ENCODE measurements at places on chromosomes 4 and X.

- no peak for DNase-seq
Measured at GRCh38 chr4:166838975-166839614, 395.2 kb downstream of the SPOCK3 start.

GRCh38 chrX:79721234-79721633 lies 293.3 kb upstream of the TBX22 start:
- DNase-seq = no peak

GRCh38 chr4:30716681-30717207 lies 3.4 kb upstream of the PCDH7 start:
- peak; percentile 70 for DNase-seq

DNA sequence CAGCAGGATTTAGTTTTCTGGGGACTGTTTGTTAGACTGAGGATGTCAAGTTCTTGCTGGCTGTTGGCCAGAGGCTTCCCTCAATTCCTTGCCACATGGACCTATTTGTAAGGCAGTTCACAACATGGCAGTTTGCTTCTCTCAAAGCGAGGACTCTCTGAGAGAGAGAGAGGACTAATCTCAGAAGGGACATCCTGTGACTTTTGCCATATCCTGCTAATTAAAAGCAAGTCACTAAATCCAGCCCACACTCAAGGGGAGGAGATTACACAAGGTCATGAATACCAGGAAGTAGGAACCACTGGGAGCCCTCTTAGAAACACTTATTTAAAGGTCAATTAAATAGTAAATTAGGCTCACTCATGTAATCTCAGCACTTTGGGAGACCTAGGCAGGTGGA lies 38.2 kb downstream of the PPP1R2C start:
- DNase-seq = no peak

DNA sequence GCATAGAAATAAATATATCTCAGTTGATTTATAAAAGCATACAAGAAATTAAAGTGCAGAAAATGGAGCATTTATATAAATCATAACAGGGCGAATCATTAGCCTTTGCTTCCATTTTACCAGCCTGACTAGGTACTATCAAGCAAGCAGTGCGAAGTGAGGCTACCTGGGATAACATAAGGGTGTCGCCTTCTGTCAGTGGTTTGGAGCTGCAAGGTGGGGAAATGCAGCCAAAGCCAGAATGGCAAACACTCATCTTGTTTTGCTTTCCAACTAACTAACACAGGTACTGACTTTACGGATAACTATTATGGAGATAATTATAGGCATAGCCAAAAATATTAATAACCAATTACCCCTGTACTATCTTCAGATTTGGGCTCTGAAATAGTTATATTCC lies 1459.8 kb downstream of the RAPGEF2 start:
- DNase-seq = no peak

DNA sequence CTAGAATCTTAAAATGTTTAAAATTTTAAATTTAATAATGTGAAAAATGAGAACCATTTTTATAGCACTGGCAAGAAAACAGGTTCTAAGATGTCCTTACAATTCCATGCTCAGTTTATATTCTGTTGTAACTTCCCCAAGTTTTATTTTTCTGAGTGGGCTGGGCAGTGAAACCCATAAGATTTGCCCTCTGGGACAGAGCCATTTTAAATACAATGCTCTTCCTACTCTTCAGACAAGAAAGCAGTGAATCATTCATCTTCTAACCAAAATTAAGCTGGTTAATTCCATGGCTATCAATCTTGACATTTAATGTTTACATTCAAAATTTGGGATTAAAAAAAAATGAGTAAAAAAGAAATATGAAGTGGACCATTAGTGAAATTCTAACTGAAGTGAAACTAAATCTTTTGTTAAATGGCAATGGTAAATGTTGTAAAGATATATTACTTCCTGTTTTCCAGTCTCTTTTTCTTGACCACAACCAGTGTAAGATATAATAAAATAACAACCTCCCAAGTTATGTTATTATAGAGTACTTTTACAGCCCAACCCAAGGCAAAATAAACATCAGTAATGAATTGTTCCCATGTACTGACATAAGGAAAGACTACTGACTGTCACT lies 37.2 kb upstream of the PTPN13 start:
- no peak for DNase-seq

GRCh38 chrX:151816934-151817333 lies 82.4 kb downstream of the CNGA2 start:
- DNase-seq = no peak

GRCh38 chr4:121728066-121728465 lies 31.3 kb upstream of the ANXA5 start:
- DNase-seq = no peak

GRCh38 chr4:153266988-153267387 lies 62.7 kb downstream of the TRIM2 start:
- no peak for DNase-seq

GRCh38 chr4:173507471-173508385 lies 22.3 kb downstream of the HAND2 start:
- DNase-seq = no peak

- no peak for DNase-seq
Measured at GRCh38 chr4:80017125-80017854, 55.7 kb downstream of the ANTXR2 start.

- DNase-seq = no peak
Measured at GRCh38 chr4:156725257-156725656, 246.3 kb downstream of the PDGFC start.

- no peak for DNase-seq
Measured at GRCh38 chrX:132209527-132209926, 9.7 kb downstream of the RAP2C start.

DNA sequence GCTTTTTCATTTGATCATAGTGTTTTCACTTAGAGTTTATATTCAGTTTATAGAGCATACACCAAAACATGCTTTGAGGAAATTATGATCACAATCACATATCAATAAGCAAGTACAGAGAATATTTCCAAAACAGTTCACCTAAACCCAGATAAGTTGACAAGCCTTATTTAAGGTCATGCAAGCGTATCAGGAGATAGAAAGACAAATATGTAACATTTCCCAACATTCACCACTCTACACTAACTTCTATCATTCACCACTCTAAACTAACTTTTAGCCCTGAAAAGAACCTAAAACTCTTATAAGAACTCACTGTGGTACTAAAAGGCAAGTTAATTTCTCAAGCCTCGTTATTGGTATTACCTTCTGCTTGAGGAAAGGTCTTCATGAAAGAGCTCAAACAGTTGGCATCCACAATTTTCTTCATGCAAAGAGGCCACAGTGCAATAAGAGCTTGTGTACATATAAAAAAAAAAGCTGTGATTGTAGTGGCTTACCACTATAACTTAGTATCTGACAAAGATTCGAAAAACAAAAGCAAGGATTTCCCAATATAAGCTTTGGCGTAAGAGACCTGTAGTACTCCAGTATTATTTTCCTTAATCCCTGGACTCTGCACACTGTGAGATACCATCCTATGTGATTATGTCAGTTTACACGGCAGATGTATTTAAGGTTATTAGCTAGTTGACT lies 903.3 kb downstream of the STIM2 start:
- no peak for DNase-seq

DNA sequence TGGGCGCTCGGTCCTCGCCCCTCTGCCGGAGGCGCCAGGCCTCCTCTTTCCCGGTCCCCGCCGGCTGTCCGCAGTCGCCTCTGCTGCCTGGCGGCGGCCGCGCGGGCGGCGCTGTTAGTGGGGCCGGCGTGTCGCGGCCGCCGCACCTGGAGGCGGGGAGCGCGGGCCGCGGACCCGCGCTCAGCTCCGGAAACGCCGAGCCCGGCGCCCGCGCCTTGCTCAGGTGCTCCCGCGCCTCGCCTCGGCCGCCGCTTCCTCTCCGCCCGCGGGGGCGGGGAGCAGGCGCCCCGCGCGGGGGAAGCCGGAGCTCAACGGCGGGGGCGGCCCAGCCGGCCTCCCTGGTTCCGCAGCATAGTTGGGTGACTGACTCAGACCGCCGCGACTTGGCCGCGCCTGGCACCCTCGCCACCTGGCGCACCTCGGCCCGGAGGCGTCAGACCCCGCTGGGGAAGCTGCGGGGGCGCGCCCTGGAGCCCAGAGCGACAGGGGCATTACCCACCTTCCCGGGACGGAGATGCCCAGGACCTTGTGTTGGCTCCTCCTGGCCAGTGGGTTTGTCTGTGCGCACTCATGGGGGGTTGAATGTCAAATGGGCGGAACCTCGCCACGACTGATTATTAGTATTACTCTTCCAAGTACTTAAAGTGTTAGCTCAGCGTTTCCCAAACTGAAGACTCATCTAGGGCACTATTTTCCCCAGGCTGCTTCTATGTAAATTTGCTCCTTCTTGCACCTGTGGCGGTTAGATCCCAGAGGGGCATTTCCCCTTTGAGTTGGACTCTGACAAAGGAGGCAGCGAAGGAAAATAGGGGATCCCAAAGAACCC lies at the start of gene ARAP2:
ARAP2 (minus strand) TSS at position 258 of the 826 bp plus-strand sequence. CDS start 15,028 bp downstream, outside the sequence.
- DNase-seq = peak; percentile 31

- DNase-seq = peak; percentile 21
Measured at GRCh38 chr4:52704661-52705060, 45.6 kb upstream of the USP46 start.

DNA sequence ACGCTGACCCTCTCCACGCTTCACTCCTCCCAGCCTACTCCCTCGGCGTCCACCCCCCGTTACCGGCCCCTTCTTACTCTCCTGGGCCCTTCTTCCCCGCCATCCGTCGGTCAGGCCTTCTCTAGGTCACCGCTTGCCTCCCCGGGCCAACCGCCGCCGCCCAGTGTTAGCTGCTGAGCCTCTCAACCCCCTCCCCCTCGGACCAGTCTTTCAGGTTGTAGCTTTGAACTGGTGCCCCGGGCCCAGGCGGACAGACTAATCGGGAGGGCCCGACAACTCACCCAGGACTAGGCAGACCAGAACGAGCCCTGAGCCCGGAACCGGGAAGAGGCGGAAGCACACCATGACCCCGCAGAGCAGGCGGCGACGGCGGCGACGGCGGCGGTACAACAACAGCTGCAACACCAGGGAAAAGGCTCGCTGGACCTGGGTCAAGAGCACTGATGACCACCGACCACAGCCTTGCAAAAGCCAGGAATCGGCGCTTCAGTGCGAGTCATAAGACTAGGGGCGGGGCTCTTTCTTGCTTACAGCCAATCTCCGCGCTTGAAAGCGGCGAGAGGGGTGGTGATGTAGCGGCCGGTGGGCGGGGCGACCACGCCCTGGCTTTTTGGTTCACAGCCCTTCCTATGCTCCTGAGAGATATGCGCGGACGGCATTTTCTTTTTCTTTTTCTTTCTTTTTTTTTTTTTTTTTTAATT lies at the start of gene LAMP2:
LAMP2 (minus strand) TSS at position 472 of the 701 bp plus-strand sequence; CDS start at position 345, 127 bp downstream.
- peak; percentile 94 for DNase-seq

Measured in tongue (tissue), 3 donors.